AG09319 (cell line): ENCODE measurements at places on chromosomes 4 and X.

- DNase-seq = no peak
These were observed 9.7 kb downstream of the GIMD1 start for GRCh38 chr4:106358899-106359298.

DNA sequence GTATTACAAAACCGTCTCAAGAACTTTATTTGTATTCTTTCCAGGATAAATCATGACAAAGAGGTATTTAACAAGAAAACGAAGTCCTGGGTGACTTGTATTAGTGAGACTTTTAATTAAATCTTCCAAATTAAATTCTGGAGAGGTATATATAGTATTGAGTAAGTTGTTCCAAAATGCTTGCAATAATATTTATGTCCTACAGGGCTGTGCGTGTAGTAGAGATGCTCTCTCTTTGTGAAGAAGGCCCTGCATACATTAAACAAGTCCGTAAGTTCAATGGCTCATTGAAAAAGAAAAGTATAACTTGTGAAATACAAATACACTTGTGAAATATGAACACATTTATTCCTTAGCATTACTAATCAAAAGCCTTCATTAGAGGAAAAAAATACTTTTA, 211.4 kb downstream of the ARHGAP24 start:
- no peak for DNase-seq

GRCh38 chrX:48513670-48514069, 4.9 kb downstream of the PORCN start:
- DNase-seq = no peak

GRCh38 chr4:66567551-66567950, 897.3 kb upstream of the EPHA5 start:
- DNase-seq = no peak

- DNase-seq = no peak
These were observed 198.6 kb downstream of the MAGEB5 start for GRCh38 chrX:26414534-26414933.

DNA sequence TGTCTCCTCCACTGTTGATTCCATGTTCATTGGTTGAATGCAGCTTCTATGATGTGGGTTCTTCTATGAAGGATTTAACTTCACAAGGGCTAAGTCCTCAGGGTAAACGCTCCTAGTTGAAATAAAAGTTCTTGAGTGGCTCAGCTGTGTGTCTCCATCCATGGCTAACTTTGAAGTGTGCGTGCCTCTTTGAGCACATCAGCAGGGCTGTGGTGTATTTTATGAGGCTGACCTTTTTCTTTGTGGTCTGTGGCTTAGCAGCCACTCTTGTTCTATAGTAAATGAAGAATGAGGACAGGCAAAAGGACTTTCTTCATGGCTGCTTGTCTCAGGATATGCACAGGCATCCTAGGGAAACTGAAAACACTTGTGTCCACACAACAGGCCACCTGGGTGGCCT, 88.5 kb downstream of the KIT start:
- no peak for DNase-seq

DNA sequence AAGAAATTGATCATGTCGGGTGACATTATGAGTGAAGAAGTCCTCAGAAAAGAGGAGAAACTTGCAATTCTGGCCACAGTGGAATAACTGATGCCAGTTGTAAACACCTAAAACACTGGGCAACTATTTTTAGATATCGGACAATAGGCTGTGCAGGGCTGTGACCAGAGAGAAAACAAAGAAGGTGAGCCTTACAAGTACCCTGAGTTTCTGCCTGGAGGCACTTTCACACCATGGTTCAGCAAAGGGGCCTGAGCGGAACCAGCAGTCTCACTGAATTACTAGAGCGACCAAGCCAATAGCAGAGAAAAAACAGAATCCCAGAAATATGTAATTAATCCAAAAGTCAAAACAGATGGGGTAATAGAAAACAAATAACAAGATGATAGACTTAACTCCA, 11.2 kb downstream of the IRAK1 start:
- no peak for DNase-seq

DNA sequence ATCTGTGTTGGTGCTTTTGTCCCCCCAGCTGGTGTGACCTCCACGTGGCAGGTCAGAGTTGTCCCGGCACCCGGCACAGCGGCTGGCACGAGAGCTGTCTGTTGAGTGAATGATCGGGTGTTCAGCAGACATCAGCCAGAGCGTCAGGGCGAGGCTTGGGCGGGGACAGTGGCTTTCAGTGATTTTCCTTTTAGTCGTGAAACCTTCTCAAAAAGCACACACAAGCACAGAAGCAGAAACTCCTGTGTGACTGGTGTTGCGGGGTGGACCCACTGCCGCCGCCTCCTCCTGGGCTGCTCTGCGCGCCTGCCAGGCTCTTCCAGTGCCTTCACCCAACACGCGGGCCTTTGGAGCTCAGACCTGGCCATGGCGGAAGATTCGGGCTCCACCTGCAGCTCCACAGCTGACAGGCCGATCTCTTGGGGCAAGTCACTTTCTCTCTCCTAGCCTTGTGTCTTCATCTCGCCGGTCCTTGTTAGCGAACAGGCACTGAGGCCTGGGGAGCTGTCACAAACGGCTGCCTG, 51.4 kb upstream of the HGFAC start:
- no peak for DNase-seq

GRCh38 chrX:105829011-105829410, 6.7 kb downstream of the NRK start:
- no peak for DNase-seq

DNA sequence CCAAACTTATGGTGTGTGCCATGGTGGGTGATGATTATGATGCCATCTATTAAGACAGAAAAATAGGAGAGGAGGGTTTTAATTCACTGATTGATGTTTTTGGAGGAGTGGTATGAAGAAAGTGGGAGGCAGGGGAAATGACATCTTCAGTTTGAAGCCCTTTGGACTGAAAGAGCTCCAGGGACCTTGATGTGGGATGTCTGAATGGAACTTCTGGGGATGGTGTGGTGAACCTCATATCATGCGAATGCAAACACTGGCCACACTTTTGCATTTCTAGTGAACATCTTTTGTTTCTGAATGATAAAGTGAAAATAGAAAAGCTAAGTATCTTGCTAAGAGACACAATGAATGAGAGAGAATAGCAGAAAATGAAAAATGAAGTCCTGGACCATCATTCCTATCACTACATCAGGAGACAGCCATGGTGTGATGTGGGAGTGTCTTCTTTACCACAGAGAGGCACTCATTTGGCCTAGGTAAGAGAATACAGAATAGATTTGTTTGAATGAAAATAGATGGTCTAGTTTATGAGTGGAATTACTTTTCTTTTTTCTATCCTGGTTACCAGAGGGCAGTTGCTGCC, 123.5 kb downstream of the ZNF827 start:
- no peak for DNase-seq

DNA sequence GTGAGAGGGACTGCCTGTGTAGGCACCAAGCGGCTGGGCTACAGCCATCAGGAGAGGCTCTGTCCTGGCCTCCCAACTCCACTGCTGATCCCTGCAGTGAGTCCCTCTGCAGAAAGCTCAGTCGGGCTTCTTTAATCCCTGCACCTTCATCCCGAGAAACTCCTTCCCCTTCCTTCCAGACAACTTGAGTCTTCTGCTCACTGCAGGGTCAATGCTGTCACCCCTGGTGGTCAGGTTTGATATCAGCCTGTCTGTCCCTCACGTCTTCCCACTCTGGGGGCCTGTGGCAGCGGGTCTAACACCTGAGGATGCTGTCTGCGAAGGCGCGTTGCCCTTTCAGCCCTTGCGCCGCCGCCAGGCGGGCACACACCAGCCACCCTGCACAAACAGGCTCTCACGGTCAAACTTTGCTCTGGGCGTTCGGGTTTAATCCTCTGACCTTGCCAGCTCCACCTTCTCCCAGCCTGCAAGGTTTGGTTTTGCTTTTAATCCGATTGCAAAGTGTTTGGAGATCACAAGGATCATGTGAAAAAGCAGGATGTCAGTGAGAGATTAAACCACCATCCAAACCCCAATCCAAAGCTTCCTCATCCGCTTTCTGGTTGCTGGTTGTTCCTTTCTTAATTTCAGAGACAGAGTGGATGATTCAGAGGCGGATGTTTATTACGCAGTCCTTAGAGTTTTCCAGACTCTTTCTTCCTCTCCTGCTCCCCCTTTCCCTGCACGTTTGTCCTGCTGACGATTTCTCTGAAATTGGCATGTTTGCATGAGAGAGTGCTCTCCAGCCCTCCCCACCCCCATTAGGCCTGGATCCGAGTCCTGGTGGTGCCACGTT, 74.8 kb upstream of the SLC34A2 start:
- no peak for DNase-seq

DNA sequence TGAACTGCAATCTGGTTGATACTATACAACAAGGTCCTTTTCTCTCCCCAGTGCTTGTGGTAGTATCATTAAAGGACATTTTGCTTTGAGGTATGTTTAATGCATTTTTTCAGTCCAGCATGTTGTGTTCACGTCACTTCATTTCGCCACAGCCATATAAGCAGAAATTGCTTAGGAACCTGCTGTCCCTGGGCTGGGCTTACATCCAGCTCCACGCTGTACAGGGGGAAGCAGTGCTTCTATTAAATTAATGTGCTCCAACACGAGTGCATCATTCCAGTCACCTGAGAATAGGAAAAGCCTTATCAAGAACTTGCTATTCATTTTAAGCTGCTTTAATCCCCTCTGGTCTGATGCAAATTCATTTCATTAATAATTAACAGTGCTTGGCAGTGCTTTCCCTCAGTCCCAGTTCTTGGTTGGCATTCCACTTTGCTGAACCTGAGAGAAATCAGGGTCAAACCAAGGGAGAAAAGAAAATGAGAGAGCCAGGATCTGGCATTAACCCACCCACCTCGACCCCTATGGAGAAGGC, 47.4 kb upstream of the PTCHD1 start:
- no peak for DNase-seq

GRCh38 chrX:18582910-18583493, 88.9 kb downstream of the RS1 start:
- peak; percentile 4 for DNase-seq

GRCh38 chrX:154748712-154749339, 2.1 kb downstream of the GAB3 start:
- no peak for DNase-seq

DNA sequence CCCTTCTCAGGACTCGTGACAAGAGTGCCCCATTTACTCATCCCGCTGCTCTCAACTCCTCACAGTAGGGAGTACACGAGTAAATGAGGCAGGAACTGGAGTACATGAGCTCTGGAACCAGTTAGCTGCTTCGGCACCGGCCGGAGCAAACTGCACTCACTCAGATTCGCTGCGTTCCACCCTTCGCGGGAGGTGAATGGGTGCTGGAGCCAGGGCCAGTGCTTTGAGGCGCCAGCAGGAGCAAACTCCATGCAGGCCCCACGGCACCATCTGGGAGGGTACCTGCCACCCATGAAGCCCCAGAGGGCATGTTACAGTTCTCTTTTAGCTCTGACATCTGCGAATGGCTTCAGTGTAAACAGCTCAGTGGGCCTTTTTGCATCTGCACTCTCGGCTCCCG, 315.5 kb upstream of the GK2 start:
- DNase-seq = no peak

DNA sequence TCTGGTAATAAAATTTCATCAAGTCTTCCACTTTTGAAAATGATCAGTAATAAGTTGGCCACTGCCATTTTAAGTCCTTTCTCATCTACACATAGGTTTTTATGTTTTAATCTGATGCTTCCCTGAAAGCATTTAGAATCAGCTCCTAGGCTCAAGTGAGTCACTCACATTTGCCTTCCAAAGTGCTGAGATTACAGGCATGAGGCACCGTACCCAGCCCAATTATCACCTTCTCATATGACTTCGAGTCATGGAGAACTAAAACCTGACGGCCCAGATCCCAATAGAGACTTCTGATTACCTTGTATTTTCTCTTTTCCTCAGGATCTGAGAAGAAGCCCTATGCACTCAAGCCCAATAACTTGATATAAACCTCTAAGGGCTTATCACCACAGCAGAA, 140.8 kb downstream of the OPHN1 start:
- no peak for DNase-seq

GRCh38 chr4:21596521-21596920, 352.1 kb downstream of the KCNIP4 start:
- DNase-seq = no peak

DNA sequence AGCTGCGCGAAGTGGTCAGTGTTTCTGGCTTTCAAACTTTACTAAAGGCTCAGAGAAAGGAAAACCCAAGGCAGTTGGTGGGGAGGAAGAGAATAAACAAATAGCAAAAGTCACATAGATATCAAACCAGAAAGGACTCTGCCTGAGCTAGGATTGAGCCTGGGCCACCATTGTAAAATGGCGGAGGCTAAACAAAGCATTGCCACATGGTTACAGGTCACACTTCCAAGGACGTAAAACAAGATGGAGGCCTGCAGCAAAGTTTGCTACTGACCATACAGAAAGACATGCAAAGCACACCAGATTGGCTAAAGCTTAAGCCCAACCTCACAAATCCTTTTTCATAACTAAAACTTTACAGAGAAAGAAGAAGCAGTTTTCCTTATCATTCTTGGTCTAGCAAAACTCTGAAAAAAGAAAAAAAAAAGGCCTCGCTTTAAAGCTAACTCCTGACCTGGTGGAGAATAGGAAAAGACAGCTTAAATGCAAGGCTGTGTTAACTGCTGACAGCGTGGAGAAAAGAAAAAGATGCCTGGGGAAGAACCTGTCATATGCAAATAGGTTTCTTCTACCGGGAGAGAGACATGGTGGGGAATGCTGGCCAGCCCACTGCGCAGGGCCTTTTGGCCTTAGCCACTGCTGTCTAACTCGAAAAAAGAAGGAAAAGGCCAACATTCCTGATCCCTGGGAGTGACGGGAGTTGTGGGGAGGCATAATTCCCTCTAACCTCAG, 81.8 kb upstream of the SMARCA5 start:
- no peak for DNase-seq

DNA sequence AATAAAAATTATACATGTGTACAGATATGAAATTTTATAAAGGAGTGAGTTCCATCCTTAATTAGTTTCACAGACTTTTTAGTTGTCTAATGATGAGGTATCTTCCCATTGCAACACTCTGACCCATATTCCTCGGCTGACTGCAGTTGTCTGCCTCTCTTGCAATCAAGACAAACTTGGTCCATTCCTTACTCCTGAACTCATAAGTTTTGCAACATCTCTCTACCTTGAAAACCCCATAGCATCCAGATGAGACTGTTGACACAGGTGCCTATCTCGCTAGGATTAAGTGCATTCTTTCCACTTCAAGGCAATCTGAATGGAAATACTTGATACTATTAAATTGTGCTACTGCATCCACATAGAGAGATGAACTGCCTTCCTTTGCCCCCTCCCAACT, 2.3 kb downstream of the XKRX start:
- DNase-seq = no peak
